Mesenteric fat pad (tissue), 1 donor: ENCODE measurements at places on chromosomes 1 and 21. TPM values are rescaled to one million over a fixed set of nuclear protein-coding genes. Genes with fewer than 3 reads are reported as not detected.

- no peak for DNase-seq
Measured at GRCh38 chr1:240029418-240029817, 62.3 kb upstream of the FMN2 start.

The EXTL1 gene
- total RNA-seq: not detected

The RIPK4 gene
- total RNA-seq: not detected

GRCh38 chr1:15089258-15089992 is 64.1 kb upstream of the TMEM51 start:
- DNase-seq: no peak

The FOXD2 gene
- 0.13 TPM for total RNA-seq

- DNase-seq: no peak
Measured at GRCh38 chr1:121546830-121547591, 362.2 kb downstream of the SRGAP2C start.

GRCh38 chr1:183407474-183407873 is 10.7 kb downstream of the NMNAT2 start:
- no peak for DNase-seq

DNA sequence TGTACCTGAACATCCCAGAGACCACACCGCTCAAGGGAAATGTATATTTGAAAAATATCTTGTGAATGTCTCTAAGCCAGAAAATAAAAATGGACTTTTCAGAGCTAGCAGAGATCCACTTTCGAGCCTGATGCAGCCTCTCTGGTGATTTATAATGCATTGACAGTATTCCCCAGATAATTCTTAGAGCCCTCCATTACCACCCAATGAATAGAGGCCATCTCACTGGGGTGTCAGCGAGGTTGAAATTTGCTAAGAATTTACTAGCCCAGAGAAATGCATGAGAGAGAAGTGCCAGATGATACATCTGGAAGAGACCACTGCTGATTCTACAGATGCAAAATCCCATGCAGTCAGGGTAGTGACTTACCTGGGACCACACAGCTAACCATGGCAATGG is 25.5 kb upstream of the NTPCR start:
- no peak for DNase-seq

GRCh38 chr1:108811611-108812010 is 45.3 kb downstream of the AKNAD1 start:
- no peak for DNase-seq

DNA sequence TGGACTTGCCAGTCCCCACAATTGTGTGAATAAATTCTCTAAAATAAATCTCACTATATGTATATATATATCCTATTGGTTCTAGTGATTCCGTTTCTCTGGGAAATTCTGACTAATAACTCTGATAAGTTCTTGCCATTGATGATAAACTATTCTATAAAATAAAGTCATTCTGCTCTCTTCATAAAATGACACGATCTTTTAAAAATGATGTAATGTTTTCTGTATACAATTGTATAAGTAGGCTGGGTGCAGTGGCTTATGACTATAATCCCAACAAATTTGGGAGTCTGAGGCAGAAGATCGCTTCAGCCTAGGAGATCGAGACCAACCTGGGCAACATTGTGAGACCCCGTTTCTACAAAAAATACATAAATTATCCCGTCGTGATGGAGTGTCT is 541.0 kb upstream of the ADGRL4 start:
- DNase-seq: no peak

DNA sequence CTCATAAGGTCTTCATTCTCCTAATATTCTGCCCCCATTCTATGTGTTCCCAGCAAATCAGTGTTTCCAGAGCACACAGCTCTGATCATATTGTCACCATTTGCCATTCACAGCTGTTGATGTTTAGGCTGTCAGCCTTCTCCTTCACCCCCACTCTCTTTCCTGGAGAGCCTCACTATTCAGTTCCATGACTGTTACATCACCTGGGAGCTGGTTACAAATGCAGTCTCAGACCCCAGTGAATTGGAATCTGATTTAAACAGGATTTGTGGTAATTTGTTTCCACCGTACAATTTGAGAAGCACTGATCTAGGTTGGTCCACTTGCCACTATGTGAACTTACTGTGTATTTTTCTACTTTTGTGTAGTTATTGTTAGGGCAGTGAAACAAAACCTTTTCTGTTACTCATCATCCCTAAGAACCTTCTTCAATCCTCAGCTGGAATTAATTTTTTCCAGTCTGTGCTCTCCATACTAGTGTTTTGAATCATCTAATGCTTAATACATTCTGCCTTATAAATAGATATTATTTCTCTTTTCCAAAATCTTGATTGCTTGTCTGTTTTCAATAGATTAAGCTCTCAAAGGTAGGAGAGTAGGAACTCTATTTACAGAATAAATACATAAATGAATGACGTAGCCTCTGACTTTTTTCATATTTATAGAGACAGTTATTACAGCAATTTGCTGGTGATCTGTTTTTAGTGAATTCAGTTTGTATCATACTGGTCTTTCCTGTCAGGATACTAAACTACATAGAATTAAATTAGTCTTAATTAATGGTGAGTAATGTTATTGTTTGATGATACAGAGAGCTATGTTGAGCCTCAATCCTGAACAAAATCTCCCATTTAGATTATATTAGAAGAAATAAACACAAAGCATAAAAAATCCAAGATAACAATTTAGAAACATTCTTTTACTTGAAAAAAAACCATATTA is 8.1 kb downstream of the SNX7 start:
- no peak for DNase-seq

DNA sequence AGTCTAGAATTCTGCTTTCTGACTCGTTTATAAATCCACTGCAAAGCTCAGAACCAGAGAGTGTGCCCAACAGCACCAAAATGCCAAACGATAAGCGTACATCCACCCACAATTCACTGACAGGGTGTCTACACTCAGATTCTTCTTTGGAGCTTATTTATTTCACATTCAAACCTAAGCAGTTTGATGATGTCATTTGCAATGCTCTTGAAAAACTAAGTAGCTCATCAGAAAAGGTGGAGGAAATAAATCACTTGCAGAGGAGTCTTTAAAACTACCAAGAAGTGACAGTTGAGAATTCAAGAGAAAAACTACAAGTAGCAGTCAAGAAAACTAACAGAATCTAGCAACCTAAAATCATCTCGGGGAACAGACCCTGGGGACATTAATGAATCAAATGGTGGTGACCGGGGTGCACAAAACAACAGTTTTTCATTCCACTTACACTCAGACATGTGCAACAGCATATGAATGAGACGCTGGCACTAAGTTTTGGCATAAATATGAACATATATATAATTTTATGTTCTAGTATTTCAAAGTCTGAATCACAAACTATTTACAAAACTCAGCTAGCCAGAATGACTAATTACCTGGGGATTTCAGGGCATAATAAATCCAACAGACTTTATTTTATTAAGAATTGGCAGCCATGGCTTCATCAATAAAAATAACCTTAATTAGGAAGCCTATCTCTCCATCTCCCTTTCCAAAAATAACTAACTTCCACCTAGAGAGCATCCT is 119.4 kb downstream of the SIPA1L2 start:
- no peak for DNase-seq

GRCh38 chr1:112894561-112895011 is 61.4 kb downstream of the SLC16A1 start:
- peak; percentile 77 for DNase-seq

The URB2 gene
- 14.0 TPM for total RNA-seq

GRCh38 chr1:13528320-13528719 is 14.5 kb upstream of the LRRC38 start:
- no peak for DNase-seq

The USP25 gene
- 52.3 TPM for total RNA-seq
